ENCODE measurements at places on chromosomes 1 and 21. TPM values are rescaled to one million over a fixed set of nuclear protein-coding genes. Genes with fewer than 3 reads are reported as not detected.

DNA sequence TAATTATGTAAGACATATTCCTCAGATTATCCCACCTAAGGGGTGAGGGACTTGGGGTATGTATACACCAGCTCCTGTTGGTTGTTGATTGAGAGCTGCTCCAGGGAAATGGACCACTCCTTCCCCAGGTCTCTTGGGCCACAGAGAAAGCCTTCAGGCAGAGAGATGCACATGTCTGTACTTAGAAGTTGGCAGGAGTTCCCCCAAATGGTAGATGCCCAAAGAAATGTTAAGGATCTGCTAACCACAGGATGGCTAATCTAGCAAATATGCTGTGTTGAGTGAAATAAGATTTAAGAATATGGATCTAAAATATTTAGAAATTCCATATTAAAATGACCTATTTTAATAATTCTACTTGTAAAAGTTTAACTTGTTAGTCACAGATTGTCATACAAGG, 100.8 kb upstream of the DNAH14 start:
- H3K4me1 ChIP-seq: no peaks in the 10 kb centered on the region

- no peaks in the 10 kb centered on the region for H3K27me3 ChIP-seq
- peak; percentile 12 for DNase-seq
- H3K4me3 ChIP-seq: no peak overlapping the region
- no peaks in the 10 kb centered on the region for H3K36me3 ChIP-seq
- no peak overlapping the region for H3K27ac ChIP-seq
These were observed 13.8 kb upstream of the ABCB10 start for GRCh38 chr1:229572286-229572685.

Gene SV2A
- polyA plus RNA-seq: 0.17 TPM

DNA sequence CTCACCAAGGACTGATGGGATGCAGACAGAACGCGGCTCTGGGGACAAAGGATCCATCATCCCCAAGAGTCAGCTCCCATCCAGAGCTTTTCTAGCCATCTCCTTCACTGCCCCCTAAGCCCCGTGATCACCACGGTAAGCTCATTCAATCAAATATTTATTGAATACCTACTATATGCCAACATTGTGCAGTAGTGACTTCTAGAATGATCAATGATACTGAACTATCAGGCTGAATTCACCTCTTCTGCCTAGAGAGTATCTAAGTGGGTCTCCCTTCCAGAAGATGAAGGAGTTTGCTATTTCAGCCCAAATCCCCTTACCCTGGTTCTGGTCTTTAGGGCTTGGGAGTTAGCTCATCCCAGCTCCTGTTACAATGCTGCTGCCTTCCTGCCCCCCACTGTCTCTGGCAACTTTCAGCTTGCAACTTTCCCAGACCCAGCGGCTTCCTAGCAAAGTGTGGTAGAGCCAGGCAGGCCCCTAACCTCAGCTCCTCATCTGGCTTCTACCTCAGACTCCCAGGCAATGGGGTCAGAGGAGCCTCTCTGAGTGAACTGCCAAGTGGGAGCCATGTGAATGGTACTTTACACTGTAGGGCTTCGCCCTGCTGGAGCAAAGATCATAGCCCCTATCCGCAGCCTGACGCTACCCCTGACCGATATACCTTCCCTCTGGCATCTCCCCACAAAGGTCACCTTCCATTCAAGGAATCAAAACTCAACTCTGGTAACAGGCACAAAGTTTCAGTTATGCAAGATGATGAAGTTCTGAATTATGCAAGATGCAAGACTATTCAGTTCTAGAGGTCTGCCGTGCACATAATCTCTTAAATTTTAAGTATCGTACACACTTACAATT, 20.9 kb downstream of the TMEM53 start:
- no peak for DNase-seq
- H3K36me3 ChIP-seq: peaks cover 50% of the 10 kb centered on the region
- no peaks in the 10 kb centered on the region for H3K4me1 ChIP-seq

Gene RGL1
- polyA plus RNA-seq: 3.3 TPM

- H3K27ac ChIP-seq: no peak overlapping the region
- DNase-seq: no peak
- H3K36me3 ChIP-seq: no peaks in the 10 kb centered on the region
- no peaks in the 10 kb centered on the region for H3K4me1 ChIP-seq
- no peaks in the 10 kb centered on the region for H3K27me3 ChIP-seq
These were observed 1009.9 kb downstream of the PLA2G4A start for GRCh38 chr1:187838335-187839293.

Gene ZNF695
- not detected for polyA plus RNA-seq

Gene PEAR1
- polyA plus RNA-seq: not detected

DNA sequence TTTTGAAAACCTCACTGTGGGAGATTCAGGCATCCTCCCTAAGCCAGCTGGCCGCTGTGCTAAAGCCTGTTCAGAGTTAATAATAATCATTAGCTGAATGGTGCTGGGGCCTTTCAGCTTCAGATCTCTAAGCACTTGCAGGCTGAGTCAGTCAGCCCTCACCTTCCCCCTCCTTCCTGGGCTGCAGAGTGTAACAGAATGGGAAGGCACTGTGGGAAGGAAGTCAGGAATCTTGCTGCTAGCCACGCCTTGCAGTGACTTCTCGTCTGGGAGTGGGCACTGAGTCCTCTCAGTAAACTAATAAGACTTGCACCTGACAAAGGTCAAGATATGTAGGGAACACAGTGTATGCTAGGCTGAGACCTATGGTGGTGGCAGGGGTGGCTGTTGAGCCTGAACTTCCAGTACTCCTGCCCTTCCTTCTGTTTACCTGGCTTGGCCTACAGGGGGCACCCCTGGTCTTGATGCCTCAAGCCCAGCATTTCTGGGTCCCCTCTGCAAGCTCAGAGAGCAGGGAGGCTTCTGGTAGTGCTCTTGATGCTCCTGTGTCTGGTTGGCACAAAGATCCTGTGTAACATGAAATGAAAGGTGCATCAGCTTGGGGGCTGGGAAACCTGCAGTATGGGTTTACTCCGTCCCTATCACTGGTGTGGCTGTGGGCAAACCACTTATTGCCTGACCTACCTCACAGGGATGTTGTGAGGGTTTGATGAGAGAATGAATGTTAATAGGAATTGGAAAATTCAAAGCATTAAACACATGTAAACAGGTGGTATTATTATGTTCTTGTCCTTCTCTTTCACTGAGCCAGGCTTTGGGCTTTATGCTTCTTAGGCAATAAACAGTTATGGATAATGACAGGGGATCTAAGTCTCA, 6.0 kb downstream of the CYB561D1 start:
- peaks cover 8% of the 10 kb centered on the region for H3K4me1 ChIP-seq
- peaks cover 47% of the 10 kb centered on the region for H3K36me3 ChIP-seq
- DNase-seq: no peak
- H3K27ac ChIP-seq: no peak overlapping the region

DNA sequence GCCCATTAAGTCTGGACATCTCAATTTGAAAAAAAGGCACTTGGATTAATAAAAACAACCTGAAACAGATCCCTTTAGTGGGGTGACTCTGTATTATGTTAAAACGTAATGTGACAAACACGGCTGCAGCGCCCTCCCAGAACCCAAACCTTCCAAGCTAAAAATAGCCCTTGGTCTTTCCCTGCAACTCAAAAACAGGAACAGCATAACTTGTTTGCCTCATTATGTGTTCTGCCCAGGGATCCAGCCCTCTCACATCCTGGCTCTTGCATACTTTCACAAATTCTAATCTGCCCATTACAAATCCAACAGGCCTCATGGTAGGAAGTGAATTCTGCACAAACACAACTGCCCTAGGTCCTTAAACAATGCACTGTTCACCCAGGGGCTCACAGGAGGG, 94.7 kb upstream of the GADD45A start:
- H3K4me1 ChIP-seq: peaks cover 32% of the 10 kb centered on the region
- H3K36me3 ChIP-seq: no peaks in the 10 kb centered on the region
- H3K27ac ChIP-seq: no peak overlapping the region

Gene CELA3A
- not detected for polyA plus RNA-seq

DNA sequence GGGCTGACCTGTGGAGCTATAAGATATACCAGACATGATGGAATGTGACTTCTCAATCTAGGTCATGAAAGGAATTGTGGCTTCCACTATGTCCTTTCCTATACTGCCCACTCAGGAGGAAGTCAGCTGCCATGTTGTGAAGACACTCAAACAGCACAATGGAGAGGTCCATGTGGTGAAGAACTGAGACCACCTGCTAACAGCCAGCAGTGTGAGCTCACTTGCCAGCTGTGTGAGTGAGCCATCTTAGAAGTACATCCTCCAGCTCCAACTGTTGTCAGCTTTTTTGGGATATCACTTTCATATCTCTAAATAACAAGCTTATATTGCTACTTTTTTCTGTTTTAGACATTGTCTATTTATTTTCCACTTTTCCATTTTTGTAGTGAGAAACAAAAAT, 29.7 kb downstream of the OLFML3 start:
- H3K4me3 ChIP-seq: no peak overlapping the region
- H3K27ac ChIP-seq: no peak overlapping the region
- H3K36me3 ChIP-seq: no peaks in the 10 kb centered on the region
- DNase-seq: no peak
- H3K4me1 ChIP-seq: no peaks in the 10 kb centered on the region
- H3K27me3 ChIP-seq: no peaks in the 10 kb centered on the region

- H3K4me3 ChIP-seq: no peak overlapping the region
- H3K36me3 ChIP-seq: no peaks in the 10 kb centered on the region
- no peaks in the 10 kb centered on the region for H3K27me3 ChIP-seq
- DNase-seq: no peak
- no peak overlapping the region for H3K27ac ChIP-seq
These were observed 35.7 kb upstream of the EPS8L3 start for GRCh38 chr1:109799445-109799844.

DNA sequence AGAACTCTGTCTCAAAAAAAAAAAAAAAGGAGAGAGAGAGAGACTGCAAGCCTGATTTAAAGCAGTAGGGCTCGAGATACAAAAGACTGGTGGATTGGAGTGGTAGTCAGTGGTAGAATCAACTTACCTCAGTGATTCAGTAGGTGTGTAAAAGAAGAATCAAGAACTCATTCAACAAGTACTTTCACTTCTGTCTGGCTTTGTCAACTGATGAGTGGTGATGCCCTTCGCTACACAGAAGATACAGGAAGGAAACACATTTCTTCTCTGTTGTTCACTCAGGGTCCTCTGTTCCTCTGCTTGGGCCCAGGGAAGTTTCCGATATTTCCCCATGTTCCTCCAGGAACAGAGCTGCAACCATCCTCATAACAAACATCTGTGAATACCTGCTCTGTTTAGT, 68.6 kb upstream of the COG2 start:
- H3K4me3 ChIP-seq: no peak overlapping the region
- H3K27ac ChIP-seq: peak overlapping the region; percentile 85
- H3K27me3 ChIP-seq: no peaks in the 10 kb centered on the region
- peak; percentile 45 for DNase-seq

Gene PTCH2
- 0.45 TPM for polyA plus RNA-seq
